Breast epithelium (tissue), 4 donors: ENCODE measurements at places on chromosomes 3 and 15. TPM values are rescaled to one million over a fixed set of nuclear protein-coding genes. Genes with fewer than 3 reads are reported as not detected.

GRCh38 chr3:50339485-50340146, 1.0 kb downstream of the RASSF1 start:
- no peak for DNase-seq

DNA sequence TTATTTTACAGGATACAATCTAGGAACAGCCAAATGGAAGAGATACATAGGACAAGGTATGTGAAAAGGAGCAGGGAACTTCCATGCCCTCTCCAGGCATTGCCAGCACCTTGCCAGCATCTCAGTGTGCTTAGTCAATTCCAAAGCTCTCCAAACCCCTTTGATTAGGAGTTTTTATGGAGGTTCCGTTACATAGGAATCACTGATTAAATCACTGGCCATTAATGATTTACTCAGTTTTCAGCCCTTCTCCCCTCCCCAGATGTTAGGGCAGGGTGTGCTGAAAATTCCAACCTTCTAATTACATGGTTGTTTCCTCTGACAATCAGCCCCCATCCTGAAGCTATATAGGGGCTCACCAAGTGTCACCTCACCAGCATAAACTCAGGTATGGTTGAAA, 11.5 kb downstream of the MYLK start:
- no peak for DNase-seq

GRCh38 chr3:57910990-57911389, 97.2 kb upstream of the FLNB start:
- DNase-seq: no peak

DNA sequence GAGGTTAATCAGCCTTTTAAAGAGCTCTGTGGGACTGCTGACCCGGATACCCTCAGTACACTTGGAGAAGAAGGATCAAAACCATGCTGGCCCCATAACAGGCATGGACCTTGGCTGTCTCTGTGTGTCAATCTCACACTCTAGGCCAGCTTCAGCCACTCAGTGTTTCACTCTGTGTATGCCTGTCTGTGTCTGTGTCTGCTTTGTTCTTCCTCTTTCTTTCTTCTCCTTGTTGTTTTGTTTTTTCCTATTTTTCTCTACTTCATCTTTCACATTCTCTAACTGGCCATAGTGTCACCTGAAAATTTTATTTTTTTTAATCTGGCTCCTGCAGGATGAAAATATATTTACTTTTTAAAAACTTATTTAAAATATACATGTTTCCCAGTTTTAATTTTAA, 51.1 kb downstream of the SERP1 start:
- DNase-seq: no peak

DNA sequence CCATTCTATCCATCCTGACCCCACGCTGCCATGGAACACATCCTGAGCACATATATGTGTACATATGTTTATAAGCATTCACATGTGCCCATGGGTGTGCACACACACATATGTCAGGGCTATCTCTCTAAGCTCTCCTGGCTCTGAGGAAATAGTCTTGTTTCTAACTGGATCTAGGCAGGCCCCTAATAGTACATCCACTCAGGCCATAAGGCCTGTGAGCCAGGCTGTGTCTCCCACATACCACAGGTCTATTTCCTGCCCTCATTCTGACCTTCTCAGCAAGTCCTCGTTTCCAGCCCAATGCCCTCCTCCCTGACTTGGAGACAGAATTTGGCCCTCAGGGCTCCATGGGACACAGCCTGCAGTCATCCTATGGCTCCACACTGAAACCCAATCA, 284.8 kb upstream of the CTNNB1 start:
- no peak for DNase-seq

GRCh38 chr15:62432702-62433398, 267.8 kb upstream of the C2CD4B start:
- DNase-seq: no peak

GRCh38 chr15:48533982-48534381, 111.5 kb downstream of the FBN1 start:
- DNase-seq: no peak

DNA sequence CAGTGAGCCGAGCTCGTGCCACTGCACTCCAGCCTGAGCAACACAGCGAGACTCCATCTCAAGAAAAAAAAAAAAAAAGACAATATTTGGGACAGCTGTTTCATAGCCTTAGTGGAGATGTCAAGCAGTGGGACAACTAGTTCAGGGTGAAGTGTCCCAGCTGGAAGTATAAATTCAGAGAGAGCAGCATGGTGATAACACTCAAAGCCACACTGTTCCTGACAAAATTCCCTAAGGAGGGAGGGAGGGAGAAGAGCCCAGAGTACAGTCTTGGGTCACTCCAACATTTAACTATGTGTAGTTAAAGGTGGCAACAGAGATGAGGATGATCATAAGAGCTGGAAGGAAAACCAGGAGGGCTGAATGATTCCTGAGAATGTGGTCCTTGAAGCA, 21.1 kb upstream of the IP6K2 start:
- no peak for DNase-seq

GRCh38 chr3:179299999-179300613, 22.7 kb upstream of the ZNF639 start:
- no peak for DNase-seq

DNA sequence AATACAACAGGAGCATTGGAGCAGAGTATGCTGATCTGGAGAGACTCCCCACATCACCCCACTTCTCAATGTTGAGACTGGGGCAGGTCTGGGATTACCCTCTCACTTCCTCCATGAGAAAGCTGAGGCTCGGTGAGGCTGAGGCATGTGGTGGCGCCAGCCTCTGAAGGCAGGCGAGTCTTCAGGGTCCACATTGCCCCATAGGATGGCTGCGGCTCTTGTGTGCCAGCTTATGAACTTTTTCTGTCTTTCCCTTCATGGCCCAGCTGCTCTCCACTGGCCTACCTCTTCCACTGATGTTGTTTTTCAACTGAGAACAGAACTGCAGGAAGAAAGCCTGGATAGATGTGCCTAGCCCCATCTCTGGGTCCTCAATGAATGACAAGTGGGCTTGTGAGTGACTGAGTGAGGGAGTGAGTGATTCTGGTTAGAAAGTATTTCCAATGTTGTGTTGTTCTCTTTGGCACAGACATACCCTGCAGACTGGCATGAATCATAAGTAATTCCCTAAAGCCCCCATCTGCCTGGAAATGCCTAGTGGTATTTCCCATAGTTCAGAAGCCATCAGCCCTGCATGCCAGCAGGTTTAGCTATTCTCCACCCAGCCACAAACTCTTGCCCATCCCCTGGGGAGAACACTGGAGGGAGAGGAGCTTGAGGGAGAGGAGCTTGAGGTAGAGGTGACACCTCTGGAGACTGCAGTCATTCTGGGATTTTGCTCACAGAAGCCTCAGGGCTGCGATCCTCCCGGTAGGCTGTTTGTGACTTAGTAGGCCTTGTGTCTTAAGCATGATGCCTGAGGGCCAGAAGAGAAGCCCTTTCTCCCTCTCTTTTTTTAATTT, 56.9 kb downstream of the AMOTL2 start:
- no peak for DNase-seq

DNA sequence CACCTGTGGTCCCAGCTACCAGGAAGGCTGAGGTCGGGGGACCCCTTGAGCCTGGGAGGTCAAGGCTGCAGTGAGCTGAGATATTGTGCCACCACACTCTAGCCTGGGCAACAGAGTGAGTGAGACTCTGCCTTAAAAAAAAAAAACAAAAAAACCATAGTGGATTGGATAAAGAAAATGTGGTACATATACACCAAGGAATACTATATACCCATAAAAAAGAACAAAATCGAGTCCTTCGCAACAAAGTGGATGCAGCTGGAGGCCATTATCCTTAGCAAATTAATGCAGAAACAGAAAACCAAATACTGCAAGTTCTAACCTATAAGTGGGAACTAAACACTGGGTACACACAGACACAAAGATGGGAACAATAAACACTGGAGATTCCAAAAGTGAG, 20.6 kb upstream of the ARF4 start:
- DNase-seq: no peak

DNA sequence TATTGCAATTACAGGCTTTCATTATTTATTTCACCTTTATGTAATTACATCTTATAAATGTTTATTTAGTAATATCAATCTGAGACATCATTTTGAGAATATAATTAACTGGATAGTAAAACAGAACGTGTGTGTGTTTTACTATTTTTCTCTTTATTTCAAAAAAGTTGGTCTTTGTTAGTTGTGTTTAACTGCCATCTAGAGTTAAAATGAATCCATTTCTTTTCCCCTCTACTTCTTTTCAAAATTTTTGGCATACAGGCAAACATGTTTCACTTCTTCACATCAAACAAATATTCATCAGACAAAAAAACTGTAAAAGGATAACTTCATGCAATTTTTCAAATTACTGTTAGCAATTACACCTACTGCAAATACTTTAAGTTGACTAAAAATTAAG, 61.1 kb downstream of the FEZF2 start:
- DNase-seq: no peak

DNA sequence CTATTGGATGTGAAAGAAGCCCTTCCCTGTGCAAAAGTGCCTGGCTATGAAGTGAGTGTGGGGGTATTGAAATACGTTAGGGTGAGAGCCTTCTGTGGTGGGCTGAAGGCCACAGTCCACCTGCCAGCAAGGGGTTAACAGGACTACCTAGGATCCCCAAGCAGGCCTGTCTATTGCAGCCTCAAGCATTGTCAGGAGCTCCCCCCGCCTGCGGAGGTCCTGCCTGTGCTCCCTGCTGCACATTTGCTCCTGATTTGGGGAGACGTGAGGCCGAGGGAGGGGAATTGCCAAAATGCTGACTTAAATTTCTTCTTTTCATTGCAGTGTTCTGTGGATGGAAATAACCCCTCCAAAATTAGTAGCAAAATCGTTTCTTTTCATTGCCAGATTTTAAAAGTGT, 56.2 kb downstream of the GABRG3 start:
- DNase-seq: no peak

- DNase-seq: no peak
Observed at GRCh38 chr3:3586843-3587646, 212.2 kb upstream of the LRRN1 start.

DNA sequence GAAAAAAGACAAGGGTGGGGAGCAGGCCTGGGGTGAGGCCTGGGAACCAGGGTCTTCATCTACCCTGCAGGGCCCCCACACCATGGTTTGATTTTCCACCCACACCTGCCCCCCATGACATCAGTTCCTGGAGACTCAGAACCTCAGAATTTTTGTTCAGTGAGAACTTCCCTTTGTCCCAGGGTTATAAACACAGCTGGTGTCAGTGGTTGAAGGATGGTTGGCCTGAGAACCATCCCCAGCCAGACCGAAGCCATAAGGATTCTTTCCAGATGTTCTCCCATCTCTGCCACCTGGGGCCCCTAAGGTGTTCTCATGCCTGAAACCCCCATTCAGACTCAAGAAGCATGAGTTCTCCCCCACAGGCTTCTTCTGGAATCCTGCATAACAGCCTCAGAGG, 16.6 kb downstream of the CCDC33 start:
- no peak for DNase-seq

DNA sequence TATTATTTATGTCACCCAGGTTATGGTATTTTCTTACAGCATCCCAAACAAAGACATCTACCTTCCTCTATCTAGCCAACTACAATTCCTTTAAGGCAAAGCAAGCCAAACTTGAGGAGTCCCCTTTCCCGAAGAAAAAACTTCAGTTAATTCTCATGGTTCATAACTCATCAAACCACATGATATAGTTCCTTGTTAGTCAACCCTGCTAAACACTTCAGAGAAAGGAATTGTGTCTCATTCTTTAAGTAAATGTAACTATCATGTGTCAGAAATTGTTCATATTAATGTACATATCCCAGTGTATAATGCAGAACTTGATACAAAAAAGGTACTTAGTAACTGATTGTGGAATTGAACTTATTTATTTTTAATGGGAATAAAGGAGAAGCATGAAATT, 44.4 kb downstream of the ST3GAL6 start:
- no peak for DNase-seq

- DNase-seq: no peak
Observed at GRCh38 chr3:74842141-74842540, 227.7 kb upstream of the CNTN3 start.

- no peak for DNase-seq
Observed at GRCh38 chr3:169668957-169669741, 5.6 kb upstream of the MECOM start.

DNA sequence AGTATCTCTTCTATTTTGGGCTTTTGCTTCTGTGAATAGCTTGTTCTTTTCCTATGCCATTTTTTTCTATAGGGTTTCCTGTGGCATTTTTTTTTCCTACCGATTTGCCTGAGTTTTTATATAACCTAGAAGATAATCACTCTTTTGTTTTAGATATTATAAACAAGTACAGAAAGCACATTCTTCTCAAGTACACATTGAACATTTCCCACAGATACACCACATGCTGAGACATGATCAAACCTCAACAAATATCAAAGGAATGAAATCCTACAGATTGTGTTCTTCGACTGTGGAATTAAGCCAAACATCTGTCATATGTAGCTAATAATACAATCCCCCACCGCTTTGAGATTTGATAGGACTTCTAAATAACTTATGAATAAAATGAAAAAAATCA, 9.1 kb upstream of the FEM1B start:
- DNase-seq: no peak

DNA sequence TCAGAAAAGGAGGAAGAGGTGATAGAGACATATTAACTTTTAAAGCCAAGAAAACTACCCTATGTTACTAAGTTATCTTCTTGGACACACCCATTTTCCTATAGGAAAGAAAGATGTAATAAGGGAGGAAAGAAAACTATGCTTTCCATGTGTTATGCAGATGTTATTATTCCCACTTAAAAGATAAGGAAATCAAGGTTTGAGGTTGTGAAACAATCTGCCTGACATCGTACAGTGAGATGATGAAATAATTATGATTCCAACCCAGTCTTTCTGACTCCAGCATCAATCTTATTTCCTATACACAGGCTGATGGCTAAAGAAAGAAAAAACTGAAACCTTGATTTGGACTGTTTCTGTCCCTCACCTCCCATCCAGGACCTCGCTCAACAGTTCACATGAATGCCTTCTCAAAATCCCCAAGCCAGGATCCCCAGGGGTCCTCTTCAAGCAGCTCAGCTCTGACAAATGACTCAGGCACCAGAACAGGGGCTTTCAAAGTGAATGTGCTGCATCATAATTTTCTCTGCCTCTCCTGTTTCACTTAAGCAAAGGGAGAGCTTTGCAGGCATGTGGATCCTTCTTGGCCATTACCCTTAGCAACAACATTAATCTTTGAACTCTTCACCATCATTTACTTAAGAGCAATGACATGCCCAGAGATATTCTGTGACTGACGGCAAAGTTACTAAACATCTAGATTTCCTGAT, 12.4 kb upstream of the EID1 start:
- DNase-seq: no peak

GRCh38 chr15:95302206-95302605, 1028.3 kb upstream of the NR2F2 start:
- no peak for DNase-seq

Gene ZWILCH
- 4.0 TPM for total RNA-seq

Gene GPR15
- total RNA-seq: 1.6 TPM

Gene TMC3
- total RNA-seq: not detected

Gene DUOX2
- 0.98 TPM for total RNA-seq

Gene SOX14
- not detected for total RNA-seq

Gene BFSP2
- not detected for total RNA-seq

Gene IGSF11
- 1.3 TPM for total RNA-seq

Gene DCUN1D1
- 32.1 TPM for total RNA-seq

Gene AQR
- total RNA-seq: 51.4 TPM

Gene LRRIQ4
- 0.15 TPM for total RNA-seq

Gene SAMD7
- not detected for total RNA-seq

Gene AP4E1
- total RNA-seq: 12.8 TPM

Gene HES1
- 110 TPM for total RNA-seq

Gene TTLL13
- not detected for total RNA-seq

Gene CHST14
- 8.8 TPM for total RNA-seq

Gene CNOT10
- 26.2 TPM for total RNA-seq

Gene MAGI1
- 22.1 TPM for total RNA-seq
